ENCODE measurements at places on chromosomes 5 and 9. TPM values are rescaled to one million over a fixed set of nuclear protein-coding genes. Genes with fewer than 3 reads are reported as not detected.
A peak's percentile ranks its signal among the peaks of the same experiment; 100 is the strongest.

Gene NADK2
- 37.8 TPM for total RNA-seq

Gene SAPCD2
- 42.1 TPM for total RNA-seq

Gene BAAT
- not detected for total RNA-seq

Gene PPP2CA
- 508 TPM for total RNA-seq

Gene BTNL9
- not detected for total RNA-seq

Gene MEGF10
- total RNA-seq: 8.2 TPM

Gene HMCN2
- total RNA-seq: 0.18 TPM

Gene VLDLR
- total RNA-seq: 34.1 TPM

GRCh38 chr9:34025062-34025461 lies 23.6 kb downstream of the UBAP2 start:
- peak; percentile 82 for DNase-seq

DNA sequence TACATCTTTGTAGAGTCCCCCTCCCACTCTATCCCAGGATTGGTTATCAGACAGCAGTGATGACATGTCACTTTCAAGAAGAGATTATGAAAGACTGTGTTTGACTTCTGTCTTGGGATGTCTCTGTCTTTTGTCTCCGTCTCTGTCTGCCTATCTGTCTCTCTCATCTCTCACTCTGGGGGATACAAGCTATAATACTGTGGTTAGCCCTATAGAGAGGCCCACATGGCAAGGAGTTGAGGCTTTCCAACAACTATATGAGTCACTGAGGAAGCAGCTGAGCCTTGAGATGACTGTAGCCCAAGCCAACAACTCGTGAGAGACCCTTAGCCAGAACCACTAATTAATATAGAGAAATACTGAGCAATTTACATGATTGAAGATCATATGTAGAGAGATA lies 284.8 kb downstream of the PDE4D start:
- peak; percentile 45 for DNase-seq

DNA sequence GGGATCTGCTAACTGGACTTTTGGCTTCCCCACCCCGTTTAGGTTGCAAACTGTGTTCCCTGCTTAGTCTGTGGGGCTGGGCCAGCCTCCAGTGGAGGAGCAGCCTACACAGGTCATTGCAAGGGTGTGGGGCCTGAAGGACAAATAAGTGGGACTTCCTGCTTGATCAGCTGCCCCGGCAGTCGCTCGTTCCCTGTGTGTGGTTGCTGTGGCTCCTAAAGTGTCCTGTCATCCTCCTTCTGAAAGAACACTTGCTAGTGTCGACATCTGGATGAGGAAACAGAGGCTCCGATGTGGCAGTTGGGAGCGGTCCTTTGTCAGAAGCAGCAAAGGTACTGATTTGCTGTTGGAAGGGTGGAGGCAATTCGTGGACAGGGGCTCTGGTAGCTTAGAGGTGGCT lies 88.9 kb upstream of the TBCA start:
- DNase-seq: peak; percentile 78

- DNase-seq: peak; percentile 21
Observed at GRCh38 chr5:72653586-72653985, 146.4 kb upstream of the ZNF366 start.

GRCh38 chr9:78383130-78383529 lies 86.2 kb downstream of the PSAT1 start:
- no peak for DNase-seq

DNA sequence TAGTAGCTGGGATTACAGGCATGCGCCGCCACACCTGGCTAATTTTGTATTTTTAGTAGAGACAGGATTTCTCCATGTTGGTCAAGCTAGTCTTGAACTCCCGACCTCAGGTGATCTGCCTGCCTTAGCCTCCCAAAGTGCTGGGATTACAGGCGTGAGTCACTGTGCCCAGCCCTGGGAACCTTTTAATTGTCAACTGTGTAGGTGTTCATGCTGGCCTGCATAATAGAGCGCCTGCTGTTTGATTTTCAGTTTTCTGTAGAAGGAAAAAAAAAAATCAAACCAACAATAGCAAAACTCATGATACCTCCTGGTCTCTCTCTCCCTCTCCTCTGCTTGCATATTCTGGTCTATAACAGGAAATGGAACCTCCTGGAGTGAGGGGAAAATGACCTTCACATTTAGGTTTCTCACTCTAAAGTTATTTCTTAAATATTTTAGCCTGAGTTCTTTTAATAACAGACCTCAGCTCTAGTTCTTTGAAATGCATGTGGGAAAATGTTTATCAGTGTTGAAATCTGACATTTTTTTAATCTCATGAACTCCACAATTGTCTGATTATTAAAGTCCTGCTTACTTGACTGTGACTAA lies 51.7 kb downstream of the EXOSC2 start:
- no peak for DNase-seq

GRCh38 chr5:179272326-179273072 lies 72.8 kb downstream of the ADAMTS2 start:
- no peak for DNase-seq

- DNase-seq: no peak
Observed at GRCh38 chr9:132125944-132126679, 35.7 kb upstream of the NTNG2 start.

DNA sequence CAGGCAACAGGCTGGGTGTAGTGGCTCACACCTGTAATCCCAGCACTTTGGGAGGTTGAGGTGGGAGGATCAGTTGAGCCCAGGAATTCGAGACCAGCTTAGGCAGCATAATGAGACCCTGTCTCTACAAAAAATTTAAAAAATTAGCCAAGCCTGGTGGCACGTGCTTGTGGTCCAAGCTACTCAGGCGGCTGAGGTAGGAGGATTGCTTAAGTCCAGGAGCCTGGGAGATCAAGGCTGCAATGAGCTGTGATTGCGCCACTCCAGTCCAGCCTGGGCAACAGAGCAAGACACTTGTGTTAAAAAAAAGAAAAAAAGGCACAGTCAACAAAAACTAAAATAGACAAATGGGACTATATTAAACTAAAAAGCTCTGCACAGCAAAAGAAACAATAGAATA lies 29.3 kb downstream of the ATP6V0E1 start:
- no peak for DNase-seq

GRCh38 chr5:59099270-59099994 lies 516.6 kb downstream of the RAB3C start:
- DNase-seq: no peak

GRCh38 chr5:9165546-9165945 lies 380.3 kb downstream of the SEMA5A start:
- DNase-seq: no peak

DNA sequence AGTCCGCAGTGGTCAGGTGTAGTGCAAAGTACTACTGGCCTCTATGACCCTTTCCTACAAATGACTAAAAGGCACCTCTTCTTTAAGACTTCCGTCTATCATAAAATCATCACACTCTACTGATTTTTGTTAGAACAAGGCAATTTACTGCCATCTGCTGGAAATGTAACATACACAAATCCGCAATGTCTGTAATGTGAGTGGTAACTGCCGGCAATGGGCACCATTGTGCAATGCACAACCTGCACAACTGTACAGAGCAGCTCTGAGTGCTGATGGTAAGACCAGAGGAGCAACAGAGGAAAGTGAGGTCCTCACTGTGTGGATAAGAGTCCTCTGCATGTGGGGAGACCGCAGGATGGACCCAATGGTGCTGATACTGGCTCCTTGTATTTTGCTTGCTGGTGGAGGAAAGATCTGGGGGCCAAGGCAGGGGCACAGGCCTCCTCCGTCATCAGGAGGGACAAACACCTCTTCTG lies 103.7 kb downstream of the ATPSCKMT start:
- DNase-seq: no peak

DNA sequence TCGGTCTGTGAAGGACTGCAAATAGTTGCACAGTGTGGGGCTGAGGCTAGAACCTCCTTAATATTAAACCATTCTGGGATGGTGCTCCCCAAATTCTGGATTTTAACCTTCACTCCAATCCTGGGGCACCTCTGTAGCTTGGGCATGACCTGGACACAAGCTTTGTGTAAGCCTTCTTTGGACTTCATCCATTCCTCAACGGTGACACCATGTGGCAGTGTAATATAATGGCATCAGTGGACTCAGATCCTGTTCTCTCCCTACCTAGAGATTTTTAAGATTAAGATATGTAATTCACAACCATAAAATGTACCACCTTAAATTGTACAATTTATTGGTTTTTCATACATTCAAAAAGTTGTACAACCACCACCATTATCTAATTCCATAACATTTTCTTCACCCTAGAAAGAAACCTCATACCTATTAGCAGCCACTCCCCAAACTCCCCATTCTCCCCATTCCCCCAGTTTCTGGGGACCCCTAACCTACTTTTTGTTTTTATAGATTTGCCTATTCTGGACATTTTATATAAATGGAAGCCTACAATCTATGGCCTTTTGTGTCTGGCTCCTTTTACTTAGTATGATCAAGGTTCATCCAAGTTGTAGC lies 4.8 kb upstream of the PLGRKT start:
- peak; percentile 50 for DNase-seq

- no peak for DNase-seq
Observed at GRCh38 chr5:73642344-73642743, 16.3 kb downstream of the ARHGEF28 start.

DNA sequence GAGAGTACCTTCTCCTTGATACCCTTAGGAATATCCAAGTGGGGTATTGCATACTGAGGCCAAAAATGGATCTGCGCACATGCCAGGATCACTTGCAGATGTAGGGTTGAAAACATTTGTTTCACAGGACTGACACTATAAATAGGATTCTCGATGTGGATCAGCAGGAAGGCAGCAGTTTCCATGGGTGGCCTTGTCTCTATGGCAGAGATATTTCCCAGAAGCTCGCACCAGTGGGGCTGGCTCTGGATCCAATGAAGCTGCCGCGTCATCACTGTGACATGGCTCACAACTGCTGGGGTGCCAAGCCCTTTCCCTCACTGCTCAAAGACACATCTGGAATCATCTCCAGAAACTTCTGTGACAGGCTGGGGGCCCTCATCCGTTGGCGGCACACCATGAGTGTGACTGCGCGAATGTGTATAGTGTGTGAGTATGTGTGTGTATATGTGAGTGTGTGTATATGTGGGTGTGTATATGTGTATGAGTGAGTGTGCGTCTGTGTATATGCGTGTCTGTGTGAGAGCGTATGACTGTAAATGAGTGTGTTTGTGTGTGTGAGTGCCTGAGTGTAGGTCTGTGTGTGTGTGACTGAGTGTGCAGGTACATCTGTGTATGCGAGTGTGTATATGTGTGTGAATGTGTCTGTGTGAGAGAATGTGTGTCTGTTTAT lies 182.5 kb downstream of the GAS1 start:
- no peak for DNase-seq

DNA sequence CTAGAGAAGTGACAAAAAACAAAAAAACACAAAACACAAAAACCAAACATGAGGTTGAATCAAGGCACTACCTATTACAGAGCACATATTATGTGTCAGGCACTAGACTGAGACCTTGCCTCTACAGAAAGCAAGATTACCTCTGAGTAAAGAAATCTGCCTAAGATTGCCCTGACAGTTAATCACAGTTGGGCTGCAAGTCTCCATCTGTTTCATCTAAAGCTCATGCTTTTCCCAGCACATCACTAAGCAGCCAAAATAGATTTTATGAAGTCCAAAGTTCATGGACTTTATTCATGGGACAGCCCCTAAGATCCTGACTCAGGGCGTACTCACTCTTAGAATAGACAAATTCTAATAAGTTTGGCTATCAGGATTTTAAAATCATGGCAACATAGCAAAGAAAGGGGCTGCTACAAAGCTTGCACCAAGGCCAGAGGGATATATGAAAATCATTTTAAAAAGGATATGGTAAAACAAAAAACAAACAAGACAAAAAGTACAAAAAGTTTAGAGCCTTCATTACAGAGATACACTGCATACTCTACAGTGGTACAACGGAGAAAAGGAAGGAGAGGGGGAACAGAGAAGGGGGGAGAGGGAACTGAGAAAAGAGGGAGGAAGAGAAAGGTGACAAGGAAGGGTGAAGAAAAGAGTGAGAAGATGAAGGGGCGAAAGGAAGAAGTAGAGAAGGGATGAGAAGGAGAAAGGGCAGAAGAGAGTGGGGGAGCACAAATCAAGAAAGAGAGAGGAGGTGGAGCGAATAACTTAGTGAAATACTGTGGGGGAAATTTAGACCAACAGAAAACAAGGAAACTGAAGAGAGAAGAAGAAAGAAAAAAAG lies 58.2 kb downstream of the RICTOR start:
- peak; percentile 7 for DNase-seq

GRCh38 chr9:20884985-20885593 lies 146.4 kb downstream of the HACD4 start:
- peak; percentile 74 for DNase-seq

GRCh38 chr5:178625679-178626483 lies 969 bp downstream of the CLK4 start:
- peak; percentile 13 for DNase-seq

DNA sequence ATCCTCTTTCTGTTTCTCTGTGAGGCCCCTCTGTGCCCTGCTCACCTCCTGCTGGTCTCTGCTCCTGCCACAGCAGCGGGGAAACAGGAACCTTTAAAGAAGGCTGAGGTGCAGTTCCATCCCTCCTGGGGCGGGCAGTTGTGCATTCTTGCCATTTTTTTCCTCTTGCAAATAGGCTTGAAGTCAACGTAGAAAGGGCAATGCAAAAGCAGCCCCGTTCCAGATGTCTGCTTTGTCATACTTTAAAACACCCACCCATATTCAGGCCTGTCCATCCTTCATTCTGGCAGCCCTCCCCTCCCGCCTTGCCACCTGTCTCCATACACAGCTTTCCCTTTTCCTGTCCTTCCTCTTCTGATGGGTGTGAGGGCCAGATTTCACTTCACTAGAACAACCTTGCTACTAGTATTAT lies 65.4 kb upstream of the KLF9 start:
- DNase-seq: no peak

DNA sequence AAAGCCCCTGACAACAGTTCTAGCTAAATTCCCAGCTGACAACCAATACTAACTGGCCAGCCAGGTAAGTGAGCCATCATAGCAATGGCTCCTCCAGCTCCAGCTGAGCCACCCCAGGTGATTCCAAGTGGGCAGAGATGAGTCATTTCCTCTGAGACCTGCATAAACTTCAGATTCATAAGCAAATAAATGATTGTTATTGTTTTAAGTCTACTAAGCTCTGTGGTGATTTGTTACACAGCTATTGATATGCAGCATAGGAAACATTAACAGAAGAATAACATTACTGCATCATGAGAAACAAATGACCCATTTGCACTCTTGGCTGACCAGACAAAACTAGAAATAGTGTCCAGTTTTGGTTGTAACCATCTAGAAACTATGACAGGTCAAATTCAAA lies 60.3 kb downstream of the TTC39B start:
- no peak for DNase-seq

- DNase-seq: peak; percentile 72
Observed at GRCh38 chr9:120974181-120974580, 47.6 kb upstream of the TRAF1 start.

GRCh38 chr5:93583768-93584595 lies 960 bp downstream of the NR2F1 start:
- DNase-seq: peak; percentile 79

GRCh38 chr5:153402550-153402949 lies 87.9 kb upstream of the GRIA1 start:
- DNase-seq: no peak

- no peak for DNase-seq
Observed at GRCh38 chr5:147733075-147733474, 49.5 kb downstream of the JAKMIP2 start.

DNA sequence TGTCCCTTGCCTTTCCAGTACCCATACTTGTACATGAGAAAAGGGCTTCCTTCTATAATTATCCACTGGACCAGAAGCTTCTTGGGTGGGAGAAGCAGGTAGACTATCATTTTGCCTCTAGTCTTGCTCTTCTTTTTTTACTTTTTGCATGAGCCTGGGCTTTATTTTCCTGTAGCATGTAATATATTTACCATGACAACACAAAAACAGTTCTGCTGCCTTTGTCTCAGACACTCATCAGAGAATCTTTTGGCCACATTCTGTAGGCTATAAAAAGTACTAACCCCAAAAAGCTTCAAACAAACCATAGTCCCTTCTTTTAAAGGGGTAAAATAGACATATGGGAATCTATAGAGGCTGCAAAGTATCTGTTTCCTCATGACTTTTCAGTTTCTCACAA lies 339.2 kb upstream of the PIK3R1 start:
- DNase-seq: no peak

Measured in cardiac muscle cell (in vitro differentiated cells and primary cell).